ENCODE measurements at places on chromosomes 4 and X.

- no peak for DNase-seq
Observed at GRCh38 chr4:163164591-163164990, 2.1 kb downstream of the NAF1 start.

DNA sequence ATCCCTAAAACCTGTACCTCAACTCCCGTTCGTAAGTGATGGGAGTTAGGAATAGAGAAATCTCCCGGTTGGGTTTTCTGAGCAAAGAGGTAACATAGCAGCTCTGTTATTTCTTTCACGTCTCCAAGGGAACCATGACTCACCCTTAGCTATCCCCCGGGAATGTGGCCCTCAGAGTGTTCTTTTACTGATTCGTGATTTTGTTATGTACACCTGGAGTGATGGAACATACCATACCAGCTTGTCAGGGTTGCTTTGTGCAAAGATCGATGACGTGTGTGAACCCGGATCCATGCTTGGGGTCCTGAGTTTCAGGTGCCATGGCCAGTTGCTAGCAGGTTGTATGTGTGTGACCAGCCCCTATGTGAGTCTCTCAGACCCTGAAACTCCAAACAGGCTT is 52.6 kb downstream of the HPRT1 start:
- DNase-seq: no peak

DNA sequence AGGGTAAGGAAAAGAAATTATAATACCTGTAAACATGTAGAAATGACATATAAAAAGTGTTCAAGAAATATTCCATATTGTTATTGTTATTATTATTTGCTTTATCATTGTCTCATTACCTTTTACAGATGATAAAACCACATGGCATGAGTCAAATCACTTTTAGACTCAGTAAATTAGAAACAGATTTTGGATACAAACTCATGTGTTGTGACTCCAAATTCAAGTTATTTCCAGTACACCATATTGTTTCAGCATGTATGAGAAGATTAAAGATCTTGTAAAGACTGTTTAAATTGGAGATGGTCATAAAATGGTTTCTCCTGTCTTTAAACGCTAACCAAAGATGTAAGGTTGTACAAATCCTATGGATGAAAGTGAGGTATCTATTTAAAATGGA is 18.1 kb downstream of the PPP1R2C start:
- DNase-seq: no peak

DNA sequence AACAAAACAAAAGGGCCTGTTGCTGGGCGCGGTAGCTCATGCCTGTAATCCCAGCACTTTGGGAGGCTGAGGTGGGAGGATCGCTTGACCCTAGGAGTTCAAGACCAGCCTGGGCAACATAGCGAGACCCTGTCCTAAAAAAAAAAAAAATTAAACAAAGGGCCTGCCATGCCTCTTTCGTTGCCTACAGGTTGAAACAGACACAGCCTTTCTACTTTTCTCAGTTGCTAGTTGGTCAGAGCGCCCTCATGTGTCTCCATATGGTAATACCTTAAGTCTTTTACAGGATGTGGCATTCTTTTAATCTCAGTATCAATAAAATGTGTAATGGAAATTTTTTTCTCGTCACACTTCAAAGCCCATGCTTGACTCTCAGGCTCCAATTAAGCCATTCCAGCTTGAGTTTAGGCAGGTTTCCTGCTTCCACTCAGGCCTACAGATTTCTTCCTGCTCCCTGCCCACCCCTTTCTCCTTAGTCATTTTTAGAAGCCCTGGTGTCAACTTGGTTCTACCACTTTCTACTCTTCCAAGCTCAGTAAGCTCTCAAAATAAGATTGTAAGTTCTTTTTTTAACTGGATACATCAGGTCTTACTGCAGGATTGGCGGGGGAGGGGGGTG is 4.6 kb upstream of the SOWAHD start:
- peak; percentile 18 for DNase-seq

GRCh38 chrX:69309074-69309792 is 144.0 kb upstream of the PJA1 start:
- DNase-seq: no peak

- DNase-seq: no peak
Observed at GRCh38 chr4:107863850-107864371, 39.2 kb downstream of the SGMS2 start.

GRCh38 chr4:109739547-109739946 is 9.7 kb upstream of the PLA2G12A start:
- no peak for DNase-seq

GRCh38 chr4:184499996-184500395 is 25.6 kb upstream of the IRF2 start:
- DNase-seq: no peak

DNA sequence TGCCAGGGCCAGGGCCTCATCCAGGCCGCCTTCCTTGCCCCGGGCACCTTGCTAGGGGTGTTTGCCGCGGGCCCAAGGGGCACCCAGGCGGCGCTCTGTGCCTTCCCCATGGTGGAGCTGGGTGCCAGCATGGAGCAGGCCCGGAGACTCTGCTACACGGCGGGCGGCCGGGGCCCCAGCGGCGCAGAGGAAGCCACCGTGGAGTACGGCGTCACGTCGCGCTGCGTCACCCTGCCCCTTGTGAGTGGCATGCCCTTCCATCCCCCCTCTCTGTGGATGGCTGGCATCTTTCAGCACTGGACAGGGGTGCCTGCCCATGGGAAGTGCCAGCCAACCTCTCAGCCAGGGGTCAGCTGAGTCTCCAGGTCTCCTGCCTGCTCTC is 3.6 kb downstream of the PLXNB3 start:
- no peak for DNase-seq

- no peak for DNase-seq
Observed at GRCh38 chrX:17692709-17693346, 44.5 kb upstream of the SCML1 start.

DNA sequence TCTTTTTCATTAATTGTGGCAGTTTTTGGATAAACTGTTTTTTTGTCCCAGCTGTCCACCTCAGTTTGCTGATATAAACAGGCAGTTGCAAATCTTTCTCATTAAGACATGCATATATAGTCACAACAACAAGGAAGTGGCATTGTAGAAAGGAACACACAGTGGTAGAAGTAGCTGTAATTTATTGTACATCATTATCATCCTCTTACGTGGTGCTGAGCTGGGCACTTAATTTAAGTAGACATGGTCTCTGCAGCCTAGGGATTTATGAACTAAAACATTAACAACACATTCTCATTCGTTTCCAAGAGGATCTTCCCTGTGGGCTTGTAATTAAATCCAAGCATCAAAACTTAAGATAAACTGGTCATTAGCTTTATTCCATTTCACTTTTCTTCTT is 500.2 kb downstream of the INPP4B start:
- no peak for DNase-seq

DNA sequence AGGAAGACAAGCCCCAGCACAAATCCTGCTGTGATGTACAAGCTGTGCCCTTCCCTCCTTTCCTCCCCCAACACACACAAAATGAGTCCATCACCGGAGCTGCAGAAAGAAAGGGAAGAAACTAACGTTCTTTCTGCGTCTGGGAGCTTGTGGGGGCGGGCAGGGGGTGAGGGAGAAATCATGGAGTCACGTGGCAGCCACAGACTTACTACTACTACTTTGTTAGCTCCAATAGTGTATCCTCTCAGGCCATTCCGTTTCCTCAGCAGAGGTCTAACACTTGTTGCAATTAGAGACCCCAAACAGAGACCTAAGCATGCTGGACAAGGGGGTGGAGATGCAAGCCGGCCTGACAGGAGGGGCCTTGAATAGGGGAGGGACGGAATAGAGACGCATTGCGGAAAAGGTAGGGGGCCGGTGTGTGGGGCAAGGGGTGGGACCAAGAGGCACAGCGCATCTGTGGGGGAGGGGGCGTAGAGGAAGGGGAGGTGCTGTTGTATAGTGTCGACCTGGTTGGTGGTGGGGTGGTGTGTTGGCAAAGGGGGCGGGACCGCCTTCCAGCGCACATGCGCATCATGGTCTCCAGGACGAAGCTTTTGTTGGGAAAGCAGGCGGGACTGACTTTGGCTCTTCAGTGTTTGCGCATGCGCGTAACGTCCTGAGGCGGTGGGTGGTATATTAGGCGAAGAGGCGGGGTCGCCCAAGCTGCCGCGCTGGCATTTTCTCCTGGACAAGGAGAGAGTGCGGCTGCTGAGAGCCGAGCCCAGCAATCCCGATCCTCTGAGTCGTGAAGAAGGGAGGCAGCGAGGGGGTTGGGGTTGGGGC is at the start of gene MAGED1:
MAGED1 (plus strand) TSS at position 703 of the 825 bp plus-strand sequence. CDS start 682 bp downstream, outside the sequence.
- DNase-seq: peak; percentile 54

DNA sequence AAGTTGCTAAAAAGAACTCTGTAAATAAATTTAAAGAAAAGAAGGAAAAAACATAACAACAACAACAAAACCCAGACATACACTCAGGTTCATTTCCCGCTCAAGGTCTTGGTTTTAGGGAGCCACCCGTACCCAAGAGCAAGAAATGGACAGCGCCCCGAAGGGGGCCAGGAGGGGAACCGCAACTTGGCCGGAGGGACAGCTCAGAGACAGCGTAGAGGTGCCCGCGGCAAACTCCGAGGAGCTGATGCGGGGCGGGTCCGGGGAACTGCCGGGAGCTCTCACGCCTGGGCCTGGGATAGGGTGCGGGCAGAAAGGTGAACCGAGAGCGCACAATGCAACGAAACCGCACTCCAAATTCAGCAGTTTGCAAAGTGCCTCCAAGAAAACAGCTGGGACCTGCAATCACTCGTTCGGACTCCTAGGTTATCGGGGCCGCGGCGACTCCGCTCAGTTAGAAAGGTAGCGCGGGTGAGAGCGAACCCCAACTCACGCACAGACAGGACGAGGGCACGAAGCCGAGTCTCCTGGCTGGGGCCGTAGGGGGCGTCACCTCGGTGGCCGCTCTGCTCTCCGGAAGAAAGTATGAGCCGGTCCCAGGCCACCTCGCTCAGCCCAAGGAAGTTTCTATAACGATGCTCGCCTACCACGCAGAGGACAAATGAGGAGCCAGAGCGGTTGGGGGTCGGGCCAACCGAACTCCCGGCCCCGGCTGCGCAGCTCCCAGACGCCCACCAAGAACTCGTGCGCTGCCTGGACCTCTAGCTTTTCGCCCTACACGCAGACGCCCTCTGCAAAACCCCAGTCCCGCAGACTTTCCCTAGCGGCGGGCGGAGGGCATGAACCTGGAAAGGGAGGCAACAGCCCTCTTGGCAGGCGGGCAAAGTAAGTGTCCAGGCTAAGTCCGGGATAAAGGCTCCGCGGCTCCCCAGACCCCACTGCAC is 1.4 kb downstream of the NDNF start:
- DNase-seq: no peak

DNA sequence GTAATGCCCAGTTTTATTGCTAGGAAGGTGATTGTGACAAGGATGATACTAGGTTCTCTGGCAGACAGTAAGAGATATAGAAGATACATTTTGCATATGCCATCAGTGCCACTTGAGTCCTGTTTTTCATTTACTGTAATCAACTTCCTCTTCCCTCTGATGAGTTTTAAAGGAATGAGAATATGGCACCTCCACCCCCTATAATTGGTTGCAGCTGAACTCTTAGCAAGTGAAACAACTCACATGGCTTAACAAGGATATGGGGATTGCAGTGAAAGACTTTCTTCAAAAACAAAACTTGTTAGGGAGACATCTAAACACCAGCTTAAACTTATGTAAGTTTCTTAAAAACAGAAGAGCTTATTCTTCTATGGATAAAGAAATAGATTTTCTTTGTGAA is 90.0 kb downstream of the AREG start:
- DNase-seq: no peak

DNA sequence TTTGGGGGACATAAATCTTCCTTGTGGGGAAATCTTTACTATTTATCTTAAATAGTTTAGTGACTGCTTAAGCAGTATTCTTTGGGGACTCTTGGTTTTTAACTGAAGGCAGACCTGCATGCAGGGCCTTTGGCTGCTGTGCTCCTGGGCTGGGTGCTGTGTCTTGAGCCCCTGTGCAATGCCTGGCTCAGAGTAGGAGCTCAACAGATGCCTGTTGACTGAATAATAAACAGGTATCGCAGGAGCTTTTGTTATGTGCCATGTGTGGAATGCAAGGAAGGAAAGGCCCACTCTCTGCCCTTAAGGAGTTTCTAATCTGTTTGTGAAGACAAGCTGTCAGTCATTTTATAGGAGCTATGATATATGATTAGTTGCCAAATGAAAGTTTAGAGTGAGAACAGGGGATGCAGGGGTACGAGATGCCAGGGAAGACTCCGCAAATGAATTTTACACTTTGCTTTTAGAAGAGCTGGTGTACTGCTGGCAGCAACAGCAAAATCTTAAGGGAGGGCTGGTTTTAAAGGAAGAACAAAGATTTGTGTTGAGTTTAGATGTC is 6.7 kb downstream of the GAB1 start:
- DNase-seq: no peak

- no peak for DNase-seq
Observed at GRCh38 chr4:67696061-67696460, 4.9 kb downstream of the UBA6 start.

GRCh38 chrX:47222751-47223350 is 4.4 kb downstream of the CDK16 start:
- DNase-seq: no peak

GRCh38 chr4:62130637-62131036 is 930.5 kb downstream of the ADGRL3 start:
- no peak for DNase-seq

GRCh38 chr4:6386091-6386490 is 86.3 kb downstream of the PPP2R2C start:
- no peak for DNase-seq

- DNase-seq: no peak
Observed at GRCh38 chr4:83201761-83202160, 82.8 kb downstream of the COQ2 start.

GRCh38 chr4:36053930-36054329 is 190.4 kb downstream of the ARAP2 start:
- no peak for DNase-seq

DNA sequence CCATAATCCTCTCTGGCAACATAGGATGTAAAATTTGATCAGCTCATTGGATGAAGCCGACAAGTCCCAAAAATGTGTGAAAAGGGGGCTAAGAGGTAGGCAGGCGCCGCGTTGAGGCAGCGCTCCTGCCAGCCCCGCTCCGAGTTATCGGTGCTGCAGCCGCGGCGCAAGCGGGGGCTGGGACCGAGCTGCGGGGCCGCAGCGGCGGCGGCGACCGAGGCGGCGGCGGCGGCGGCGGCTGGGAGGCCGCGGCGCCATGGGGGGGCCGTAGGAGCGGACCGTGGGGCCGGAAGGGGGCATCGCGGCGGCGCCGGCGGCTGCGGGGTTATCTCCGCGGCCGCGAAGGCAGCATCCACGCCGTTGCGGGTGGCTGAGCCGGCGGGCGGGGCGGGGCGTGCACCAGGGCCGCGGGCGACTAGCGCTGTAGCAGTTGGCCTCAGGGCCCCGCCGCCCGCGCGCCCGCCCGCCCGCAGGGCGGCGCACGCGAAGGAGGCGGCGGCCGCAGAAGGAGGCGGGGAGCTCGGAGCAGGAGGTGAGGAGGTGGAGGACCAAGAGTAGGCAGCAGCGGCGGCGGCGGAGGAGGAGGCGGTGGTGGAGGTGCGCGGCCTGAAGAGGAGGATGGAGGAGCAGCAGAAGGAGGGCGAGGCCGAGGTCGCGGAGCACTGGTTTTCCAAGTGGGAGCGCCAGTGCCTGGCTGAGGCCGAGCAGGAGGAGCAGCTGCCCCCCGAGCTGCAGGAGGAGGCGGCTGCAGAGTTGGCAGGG is 126.0 kb upstream of the CXorf66 start:
- no peak for DNase-seq

DNA sequence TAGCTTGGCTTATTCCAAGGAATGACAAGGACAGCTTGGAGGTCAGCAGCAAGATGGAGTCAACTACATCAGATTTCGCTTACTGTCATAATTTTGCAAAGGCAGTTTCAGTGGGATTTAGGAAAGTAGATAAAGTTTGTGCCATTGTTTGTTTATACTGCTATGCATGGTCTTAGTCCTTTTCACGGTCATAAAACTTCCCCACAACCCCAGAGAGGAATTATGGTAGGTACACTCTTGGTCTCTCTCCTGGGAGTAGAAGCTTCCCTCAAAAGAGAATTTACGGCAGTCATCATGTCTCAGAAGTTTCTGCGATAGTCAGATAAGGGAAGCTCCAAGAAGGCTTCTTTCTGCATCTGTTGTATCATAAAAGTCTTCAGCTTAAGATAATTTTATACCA is 27.9 kb upstream of the HERC6 start:
- no peak for DNase-seq
